ENCODE measurements at places on chromosomes 12 and 14. TPM values are rescaled to one million over a fixed set of nuclear protein-coding genes. Genes with fewer than 3 reads are reported as not detected.

CCDC196 gene
- total RNA-seq = not detected

AKAP3 gene
- 1.8 TPM for total RNA-seq

RESF1 gene
- total RNA-seq = 39.3 TPM

ISM2 gene
- 5.7 TPM for total RNA-seq

GZMH gene
- total RNA-seq = not detected

SERPINA9 gene
- total RNA-seq = not detected

NEUROD4 gene
- not detected for total RNA-seq

YBX3 gene
- 256 TPM for total RNA-seq

IFNG-AS1 gene
- 0.70 TPM for total RNA-seq

STON2 gene
- total RNA-seq = 93.1 TPM

RCOR1 gene
- 22.8 TPM for total RNA-seq

LRRC9 gene
- 6.8 TPM for total RNA-seq

TAS2R42 gene
- total RNA-seq = not detected

NPFF gene
- not detected for total RNA-seq

CACNA2D4 gene
- 2.6 TPM for total RNA-seq

SPX gene
- 13.3 TPM for total RNA-seq

ZNF641 gene
- 26.5 TPM for total RNA-seq

C14orf132 gene
- total RNA-seq = 54.0 TPM

PEX5 gene
- total RNA-seq = 39.7 TPM

FOXN4 gene
- 0.29 TPM for total RNA-seq

PMCH gene
- not detected for total RNA-seq

AP4S1 gene
- 14.2 TPM for total RNA-seq

TBX5 gene
- not detected for total RNA-seq

ANO4 gene
- 0.76 TPM for total RNA-seq

SRRM4 gene
- total RNA-seq = 0.06 TPM

ANKS1B gene
- total RNA-seq = 8.7 TPM

KIF26A gene
- total RNA-seq = 28.4 TPM

VEZT gene
- total RNA-seq = 77.1 TPM

NAV3 gene
- 46.5 TPM for total RNA-seq

TAS2R20 gene
- total RNA-seq = 9.4 TPM

CFL2 gene
- 72.3 TPM for total RNA-seq

LIN52 gene
- 13.8 TPM for total RNA-seq

EMP1 gene
- 66.7 TPM for total RNA-seq

JAG2 gene
- total RNA-seq = 17.4 TPM

All from metanephros (tissue), 2 donors.